ENCODE measurements at places on chromosomes 7 and 10.

DNA sequence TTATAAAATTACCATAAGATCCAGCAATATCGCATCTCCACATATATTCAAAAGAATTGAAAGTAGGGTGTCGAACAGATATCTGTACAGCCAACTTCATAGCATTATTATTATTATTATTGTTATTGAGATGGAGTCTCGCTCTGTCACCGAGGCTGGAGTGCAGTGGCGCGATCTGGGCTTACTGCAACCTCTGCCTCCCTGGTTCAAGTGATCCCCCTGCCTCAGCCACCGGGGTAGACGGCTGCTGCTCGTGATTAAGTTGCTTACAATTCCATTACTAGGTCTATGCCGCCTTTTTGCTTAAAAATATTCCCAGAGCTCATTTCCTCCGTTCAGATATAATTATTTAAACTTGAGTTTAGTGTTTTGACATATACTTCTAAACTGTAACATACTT is 19.8 kb upstream of the USP6NL start:
- DNase-seq = no peak

- DNase-seq = no peak
Observed at GRCh38 chr7:117756586-117757085, 116.6 kb downstream of the CTTNBP2 start.

GRCh38 chr7:102279537-102280400 is 6.9 kb upstream of the SH2B2 start:
- peak; percentile 57 for DNase-seq

DNA sequence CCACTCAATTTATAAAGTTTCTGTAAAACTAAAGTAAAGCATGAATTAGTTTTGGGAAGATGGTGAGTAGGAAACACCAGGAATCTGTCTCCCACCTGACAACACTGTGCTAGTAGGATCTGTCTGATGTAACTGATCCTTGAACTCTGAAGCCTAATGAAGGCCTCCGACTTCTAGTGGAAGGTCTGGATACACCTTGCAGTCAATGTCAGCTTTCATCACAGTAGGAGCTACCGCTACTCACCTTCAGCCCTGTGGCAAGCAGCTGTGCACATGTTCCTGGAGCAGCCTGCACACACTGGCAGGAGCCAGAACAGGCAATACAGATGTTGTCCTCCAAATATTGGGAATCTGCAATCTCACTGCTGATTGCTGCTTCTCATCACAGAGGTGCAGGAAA is 471.4 kb downstream of the PTPRN2 start:
- no peak for DNase-seq

- DNase-seq = no peak
Observed at GRCh38 chr7:105454921-105455320, 66.2 kb upstream of the SRPK2 start.

DNA sequence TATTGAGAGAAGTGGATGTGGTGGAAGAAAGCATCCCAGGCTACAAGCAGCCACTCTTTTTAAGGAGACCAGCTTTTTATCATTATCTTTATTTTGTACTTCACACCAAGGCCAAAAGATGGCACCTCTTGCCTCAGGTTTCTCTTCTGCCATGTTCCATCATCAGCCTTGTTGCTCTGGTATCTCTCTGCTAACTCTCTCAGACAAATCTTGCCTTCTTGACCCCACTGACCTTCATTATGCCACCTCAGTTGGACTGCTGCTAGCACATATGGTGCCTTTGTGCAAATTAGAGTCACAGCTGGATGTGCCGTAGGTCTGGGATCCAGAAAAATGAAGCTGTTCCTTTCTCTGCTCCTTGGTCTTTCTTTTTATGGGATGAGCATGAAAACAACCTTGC is 47.1 kb upstream of the DYNC1I1 start:
- DNase-seq = peak; percentile 36

DNA sequence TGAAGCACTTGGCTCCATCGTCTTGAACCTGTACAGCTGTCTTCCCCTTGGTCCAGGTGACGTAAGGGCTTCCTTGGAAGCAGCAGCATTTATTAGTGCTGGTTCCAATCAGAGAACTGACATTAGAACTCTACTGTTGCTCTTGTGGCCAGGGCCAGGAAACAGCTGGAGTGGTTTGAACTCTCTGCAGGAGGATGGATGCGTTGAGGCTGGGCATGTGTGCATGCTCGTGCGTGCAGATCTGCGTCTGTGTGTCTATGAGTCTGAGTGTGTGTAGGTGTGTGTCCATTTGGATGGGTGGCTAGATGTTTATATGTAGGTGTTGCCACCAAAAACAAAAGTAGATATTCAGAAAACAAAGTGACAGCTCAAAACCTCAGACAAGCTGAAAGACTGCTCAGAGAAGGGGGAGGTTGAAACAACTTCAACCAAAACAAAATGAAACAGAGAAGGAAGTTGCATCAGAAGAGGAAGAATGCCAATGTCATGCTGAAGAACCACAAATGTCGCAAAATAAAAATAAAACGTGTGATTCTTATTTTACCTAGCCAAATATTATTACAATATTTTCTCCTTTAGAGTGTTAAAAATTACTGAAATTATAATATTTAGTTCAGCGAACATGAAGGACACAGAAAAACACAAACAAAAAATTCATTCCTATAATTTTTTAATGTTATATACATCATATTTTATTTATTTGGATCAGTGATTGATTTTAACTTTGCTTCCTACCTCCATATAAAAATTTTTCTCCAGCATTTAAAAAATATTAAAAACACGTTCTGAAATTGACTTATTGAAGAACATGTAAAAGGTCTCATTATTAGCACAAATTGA is 96.1 kb upstream of the MKLN1 start:
- no peak for DNase-seq

DNA sequence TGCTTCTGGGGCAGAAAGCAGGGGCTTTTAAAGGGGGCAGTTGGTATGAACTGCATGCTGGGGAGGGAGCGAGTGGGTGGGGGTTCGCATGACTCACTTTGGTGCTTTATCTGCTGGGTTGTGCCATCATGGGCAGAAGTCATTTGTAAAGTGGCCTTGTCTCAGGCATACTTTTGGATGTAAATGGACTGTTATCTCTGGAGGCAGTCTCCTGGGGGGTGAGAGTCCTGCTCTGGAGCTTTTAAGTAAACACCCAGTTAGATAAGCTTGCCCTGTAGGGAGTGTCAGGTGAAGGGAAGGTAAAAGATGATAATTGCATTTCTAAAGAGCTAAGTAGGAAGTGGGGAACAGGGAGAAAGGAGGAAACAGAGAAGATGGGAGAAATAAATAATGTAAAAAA is 1.6 kb upstream of the GSTO1 start:
- no peak for DNase-seq

DNA sequence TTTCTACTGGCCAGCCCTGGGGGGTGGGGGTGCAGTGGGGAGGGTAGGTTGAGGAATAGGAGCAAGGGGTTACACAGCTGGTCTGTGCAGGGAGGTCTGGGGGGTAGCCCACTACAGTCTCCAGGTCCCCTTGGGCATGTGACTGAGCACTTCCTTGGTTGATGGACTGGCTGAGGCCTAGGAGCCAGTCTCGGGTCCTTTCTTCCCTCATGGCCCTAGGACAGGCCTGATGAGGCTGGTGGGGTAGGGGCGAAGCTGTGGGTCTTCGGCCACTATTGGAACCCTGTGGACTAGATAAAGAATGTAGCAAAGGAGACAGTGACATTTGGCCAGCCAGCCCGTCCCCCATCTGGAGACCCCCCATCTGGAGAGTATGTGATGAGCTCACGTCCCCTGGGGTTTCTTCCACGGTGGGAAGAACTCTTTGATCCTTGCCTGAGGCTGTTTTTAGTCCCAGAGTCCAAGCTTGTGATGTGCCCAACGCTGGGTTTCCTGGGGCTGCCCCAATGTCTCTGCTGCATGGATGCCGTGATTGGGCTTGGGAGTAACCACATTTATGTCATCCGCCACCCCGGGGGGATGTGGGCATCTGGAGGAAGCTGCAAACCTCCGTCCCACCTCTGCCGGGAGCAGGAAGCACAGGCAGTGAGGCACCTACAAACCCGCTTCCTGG is 20.7 kb downstream of the FAM241B start:
- DNase-seq = no peak

DNA sequence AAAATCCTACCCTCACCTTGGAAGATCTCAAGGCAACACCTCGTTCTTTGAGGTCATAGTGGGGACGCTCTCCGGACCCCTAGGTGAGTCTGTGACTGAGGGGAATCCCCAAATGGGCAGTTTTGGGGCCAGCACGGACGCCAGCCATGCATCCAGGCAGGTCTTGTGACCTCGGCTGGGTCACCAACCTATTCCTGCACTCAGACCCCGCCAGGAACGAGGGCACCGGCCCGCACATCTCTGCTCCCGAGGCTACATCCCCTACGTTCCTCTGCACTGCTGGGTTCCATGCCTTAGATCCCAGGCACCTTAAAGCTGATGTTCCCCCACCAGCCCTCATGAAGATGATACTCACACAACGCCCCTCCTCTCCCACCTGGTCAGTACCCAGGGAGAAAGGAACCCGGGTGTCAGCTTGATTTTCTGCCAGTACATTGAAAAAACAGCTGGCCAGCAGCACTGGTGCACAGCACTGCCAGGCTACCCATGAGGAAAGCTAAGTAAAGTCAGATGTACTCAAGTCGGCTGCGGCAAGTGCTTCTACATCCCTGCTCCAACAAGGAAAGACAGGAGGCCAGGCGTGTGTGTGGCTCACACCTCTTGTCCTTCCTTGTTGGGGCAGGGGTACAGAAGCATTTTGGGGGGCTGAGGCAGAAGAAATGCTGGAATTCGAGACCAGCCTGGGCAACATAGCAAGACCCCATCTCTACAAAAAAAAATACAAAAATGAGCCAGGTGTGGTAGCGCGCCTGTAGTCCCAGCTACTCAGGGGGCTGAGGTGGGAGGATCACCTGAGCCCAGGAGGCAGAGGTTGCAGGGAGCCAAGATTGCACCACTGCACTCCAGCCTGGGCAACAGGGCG is 48.1 kb downstream of the DIP2C start:
- no peak for DNase-seq

Data from spinal cord (tissue), 10 donors.